MV-4-11 (cell line): ENCODE measurements at places on chromosomes 3 and 15.
A peak's percentile ranks its signal among the peaks of the same experiment; 100 is the strongest.

GRCh38 chr15:93286446-93286845 lies 197.4 kb upstream of the RGMA start:
- DNase-seq, result no peak

GRCh38 chr3:61080737-61081445 lies 170.4 kb downstream of the FHIT start:
- peak; percentile 15 for DNase-seq

DNA sequence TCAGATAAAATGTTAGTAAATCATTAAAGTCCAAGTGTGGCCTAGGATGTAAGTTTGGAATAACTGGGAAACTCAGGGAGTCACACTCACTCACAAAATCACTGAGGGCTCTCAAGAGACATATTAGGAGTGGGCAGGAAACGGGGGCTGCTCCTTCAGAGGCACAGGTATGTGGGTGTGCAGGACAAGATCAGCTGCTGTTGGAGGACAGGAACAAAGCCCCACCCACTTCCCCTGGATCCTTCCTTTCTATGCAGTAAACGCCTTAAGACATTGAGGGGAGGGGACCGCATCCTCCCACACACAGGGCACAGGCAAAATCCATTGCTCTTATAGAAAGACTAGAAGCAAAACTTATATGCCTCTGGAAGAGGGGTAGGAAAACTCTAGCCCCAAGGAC lies 30.2 kb downstream of the TM2D3 start:
- no peak for DNase-seq

DNA sequence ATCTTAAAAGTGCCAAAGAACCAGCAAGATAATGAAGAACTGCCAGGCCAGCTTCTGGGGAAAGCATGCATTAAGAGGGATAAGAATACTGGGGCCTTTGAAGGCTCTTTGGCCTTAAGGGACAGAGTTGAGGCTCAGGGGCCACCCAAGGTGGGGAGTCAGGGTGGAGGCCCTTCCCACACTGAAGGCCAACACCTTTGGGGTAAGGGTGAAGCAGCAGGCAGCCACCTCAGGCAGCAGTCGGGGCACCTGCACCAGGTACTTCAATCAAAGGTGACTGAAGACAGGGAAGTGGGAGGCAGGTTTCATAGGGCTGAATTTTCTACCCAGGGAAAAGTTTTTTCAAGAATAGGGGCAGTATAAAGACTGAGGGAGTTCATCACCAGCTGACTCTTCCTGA lies 87.7 kb upstream of the KLF13 start:
- no peak for DNase-seq

- no peak for DNase-seq
Observed at GRCh38 chr15:64337761-64338160, 18.2 kb downstream of the CSNK1G1 start.

DNA sequence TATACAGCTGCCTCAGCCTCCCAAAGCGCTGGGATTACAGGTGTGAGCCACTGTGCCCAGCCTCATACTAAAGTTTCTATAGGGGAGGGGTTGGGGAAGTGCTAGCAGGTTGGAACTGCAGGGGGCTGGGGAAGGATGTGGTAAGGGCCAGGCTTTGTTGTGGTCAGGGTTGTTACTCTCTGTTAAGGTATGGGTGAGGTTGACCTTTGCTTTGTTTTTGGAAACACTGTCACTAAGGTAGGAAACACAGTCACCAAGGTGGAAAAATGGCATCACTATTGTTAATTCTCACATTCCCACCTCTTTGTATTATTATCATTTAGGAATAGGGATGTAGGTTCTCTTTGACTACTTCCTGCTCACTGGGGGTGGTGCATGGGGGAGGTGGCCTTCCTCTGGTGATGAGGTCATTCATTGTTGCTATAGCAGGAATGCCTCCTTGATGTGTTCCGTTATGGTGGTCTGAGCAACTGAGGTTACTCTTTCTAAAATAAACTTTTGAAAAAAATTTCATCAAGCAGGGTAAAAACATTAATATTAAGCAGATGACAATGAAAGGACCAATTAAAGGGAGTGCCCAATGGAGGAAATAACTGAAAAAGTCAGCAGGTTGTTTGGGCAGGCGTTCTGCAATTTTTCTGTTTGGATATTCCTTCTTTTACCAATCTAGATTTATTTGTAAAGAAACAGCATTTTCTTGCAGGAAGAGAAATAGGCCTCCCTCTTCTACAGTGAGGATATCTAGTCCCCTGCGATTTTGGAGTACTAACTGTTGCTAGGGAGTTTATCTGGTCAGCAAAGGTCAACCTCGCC lies 150.5 kb downstream of the WDR76 start:
- no peak for DNase-seq

DNA sequence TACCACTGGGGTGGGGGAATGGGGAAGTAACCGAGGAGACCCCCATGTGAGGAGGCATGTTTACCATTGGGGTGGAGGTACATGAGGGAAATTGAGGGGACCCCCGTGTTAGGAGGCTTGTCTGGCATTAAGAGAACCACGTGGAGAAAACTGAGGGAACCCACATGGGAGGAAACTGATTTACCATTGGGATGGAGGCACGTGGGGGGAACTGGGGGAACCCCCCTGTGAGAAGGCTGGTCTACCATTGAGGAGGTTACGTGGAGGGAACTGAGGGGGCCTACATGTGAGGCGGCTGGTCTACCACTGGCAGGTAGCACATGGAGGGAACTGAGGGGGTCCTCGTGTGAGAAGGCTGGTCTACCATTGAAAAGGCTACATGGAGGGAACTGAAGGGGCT lies 159.4 kb downstream of the FBLN2 start:
- DNase-seq, result no peak
